WERI-Rb-1 (cell line): ENCODE measurements at places on chromosomes 2 and 18.

- no peak for DNase-seq
These were observed 21.0 kb upstream of the PAX3 start for GRCh38 chr2:222319586-222320435.

DNA sequence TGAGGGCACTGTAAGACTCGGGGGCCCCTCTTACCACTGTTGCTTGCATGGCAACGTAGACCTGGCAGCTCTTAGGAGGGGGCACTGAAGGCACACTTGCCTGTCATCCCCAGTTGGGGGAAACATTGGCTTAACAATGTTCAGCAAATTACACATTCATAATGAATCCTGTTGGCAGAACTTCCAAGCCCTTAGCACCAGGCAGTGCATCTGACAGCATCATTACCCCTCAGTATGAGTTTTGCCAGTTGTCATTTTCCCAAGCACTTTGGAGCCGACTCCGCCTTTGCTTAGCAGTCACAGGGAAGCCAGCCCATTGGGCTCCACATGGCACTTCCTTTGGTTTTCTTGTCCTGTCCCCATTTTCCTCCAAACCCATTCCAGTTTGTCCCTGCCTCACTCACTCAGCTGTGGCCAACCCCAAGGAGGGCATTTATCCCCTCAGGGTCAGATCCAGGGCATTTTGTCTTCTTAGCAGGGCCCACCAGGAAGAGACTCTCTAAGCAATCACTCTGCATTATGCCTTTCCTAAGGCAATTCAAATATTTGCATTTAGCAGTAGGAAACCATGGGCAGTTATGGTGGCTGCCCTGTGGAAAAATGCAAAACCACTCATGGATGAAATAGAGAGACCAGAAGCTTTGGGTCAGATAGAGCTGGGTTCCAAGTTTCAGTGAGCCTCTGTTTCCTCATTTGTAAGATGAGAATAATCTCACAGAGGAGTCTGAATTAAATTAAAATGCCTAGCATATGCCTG, 73.9 kb downstream of the VSNL1 start:
- DNase-seq, result no peak

DNA sequence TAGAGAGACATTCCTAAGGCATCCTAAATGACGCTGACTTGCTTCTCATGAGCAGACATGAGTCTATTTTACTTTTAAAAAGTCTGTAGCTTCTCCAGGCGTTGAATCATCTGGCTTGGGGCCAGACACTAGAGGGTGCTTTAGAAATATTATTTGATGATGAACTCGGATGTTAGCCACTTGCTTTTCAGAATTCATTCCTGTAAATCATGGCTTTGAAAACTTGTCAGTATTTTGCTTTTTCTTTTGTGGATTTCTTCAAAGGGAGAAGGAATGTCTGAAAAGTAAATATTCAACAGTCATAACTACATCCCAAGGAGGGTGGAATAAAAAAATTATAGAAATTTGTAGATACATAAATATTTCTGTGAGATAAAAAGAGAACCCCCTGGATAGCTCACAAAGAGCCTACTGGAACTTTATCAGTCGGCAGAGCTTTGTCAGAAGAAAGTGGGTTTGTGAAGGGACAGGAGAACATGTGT, 370.8 kb downstream of the OSR1 start:
- DNase-seq, result no peak

- no peak for DNase-seq
These were observed 2.1 kb downstream of the CTDP1 start for GRCh38 chr18:79681484-79682387.

DNA sequence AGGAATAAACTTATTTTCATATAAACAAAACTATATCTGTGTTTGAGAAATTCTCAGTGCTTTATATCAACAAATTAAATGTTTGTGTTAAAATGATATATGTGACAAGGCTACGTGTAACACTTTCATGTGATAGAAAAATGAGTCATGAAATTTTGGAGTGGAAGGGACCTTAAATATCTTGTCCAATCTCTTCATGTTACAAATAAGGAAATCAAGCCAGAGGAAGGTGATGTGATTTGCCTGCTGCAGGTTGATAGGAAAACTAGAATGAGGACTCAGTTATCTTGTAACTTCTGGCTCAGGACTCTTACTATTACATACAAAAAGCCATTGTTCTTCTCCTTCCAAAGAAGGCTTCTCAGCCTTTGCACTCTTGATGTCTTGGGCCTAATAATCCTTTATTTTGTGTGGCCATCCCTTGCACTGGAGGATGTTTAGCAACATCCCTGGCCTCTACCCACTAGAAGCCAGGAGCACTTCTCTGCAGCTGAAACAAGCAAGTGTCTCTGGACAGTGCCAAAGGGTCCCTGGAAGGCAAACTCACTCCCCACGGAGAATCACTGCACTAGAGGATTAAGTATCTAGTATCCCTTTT, 43.0 kb upstream of the NARS1 start:
- no peak for DNase-seq

- no peak for DNase-seq
These were observed 105.8 kb upstream of the LYPD6 start for GRCh38 chr2:149224543-149224942.

GRCh38 chr2:113692698-113693428, 63.6 kb downstream of the SLC35F5 start:
- DNase-seq, result no peak
